Central memory CD4-positive, alpha-beta T cell (primary cell): ENCODE measurements at places on chromosomes 5 and 9.

DNA sequence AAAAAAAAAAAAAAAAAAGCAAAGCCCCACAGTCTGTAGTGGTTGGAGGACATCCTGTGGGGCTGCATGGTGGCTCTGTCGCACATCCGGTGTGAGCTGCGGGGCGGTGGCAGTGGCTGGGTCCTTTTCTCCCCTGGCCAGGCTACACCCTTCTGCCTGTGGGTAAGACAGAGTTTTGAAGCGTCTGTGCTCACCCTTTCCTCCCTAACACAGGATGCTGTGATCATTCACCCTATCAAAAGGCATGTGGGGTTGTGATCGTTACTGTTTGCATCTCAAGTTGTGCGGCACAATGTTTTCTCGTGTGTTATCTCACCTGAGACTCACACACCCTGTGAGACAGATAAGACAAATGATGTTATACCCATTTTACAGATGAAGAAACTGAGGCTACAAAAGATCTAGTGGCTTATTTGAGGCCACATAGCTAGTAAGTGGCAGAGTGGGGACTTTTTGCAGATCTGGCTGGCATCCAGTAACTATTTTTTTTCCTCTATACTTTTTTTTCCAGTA, 17.5 kb downstream of the IRF1 start:
- peak; percentile 96 for DNase-seq

DNA sequence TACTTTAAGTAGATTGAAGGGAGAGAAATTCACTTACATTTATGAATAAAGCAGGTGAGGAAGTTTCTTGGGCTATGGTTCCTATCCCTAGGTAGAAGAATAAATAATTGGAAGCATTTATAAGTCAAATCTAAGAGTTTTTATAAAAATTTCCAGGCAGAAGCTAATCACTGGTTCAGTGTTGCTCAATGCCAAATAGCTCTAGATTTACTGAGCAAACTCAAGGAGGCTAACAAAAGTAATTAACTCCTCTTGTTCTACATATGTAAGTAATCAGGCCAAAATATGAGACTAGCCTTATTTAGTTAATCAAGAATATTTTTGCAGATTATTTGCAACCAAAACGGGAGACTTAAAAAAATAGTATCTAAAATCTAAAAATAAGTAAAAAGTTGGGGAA, 472.3 kb downstream of the PLK2 start:
- DNase-seq: no peak

DNA sequence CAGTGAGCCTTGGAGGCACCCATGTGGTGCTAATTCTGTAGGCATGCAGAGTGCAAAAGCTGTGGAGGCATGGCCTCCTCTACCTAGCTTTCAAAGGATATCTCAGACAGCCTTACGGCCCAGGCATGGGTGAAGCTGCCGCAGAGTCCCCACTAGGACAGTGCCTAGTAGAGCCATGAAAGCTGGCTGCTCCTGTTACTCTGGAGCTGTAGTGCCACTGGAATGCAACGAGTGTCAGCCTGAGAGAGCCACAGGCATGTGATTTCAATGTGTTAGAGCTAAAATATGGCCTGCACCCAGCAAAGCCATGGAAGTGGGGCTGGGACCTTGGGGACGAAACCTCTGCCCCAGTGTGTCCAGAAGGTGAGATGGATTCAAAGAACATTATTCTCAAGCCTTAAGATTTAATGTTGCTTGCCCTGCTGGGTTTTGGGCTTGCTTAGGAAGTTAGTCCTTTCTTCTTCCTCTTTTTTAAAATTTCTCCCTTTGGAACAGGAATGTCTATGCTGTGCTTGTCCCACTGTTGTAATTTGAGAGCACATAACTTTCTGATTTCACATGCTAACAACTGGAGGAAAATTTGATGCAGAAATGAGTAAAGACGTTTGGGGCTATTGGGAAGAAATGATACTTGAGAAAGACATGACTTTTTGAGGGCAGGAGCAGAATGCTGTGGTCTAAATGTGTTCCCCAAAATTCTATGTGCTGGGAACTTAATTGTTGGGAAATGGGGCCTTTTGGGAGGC, 298.4 kb downstream of the PSAT1 start:
- DNase-seq: no peak

DNA sequence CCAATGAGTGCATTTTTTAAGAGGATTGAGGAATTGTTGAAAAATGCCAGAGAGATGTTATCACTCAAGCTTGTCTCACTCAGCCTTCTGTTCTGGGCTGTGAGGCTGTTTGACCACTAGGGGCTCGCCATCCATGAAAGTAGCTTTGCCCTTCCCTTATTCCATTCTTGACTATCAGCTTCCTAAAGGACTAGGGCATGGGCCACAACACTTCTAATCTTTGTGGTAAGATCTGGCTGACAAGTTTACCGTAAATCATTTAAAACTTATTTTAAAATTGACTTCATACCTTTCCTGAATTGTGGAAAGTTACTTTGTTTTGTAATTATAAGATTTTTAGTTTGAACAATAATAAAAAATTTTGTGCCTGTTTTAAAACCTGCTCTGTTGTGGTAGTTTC, 49.5 kb downstream of the TJP2 start:
- DNase-seq: no peak

DNA sequence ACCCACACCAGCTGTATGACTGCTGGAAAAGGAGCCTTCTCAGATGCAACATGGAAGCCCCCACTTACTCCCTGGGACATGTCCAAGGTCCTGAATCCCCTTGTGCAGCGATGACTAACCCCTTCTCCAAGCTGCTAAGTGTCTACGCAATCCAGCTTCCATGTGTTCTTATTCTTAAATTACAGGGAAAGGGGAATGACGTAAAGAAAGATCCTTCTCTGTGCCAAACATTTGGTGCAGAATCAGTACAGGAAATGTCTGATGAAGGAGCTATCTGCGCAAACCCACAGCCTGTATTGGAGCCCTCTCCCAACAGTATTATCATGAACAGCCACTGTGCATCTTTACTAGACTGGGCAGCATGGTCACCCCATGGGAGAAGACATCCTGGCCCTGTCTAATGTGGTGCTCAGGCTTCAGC, 183.2 kb downstream of the FRMD3 start:
- DNase-seq: no peak

GRCh38 chr9:38289236-38289865, 103.2 kb upstream of the ALDH1B1 start:
- no peak for DNase-seq

GRCh38 chr5:9149988-9150387, 395.9 kb downstream of the SEMA5A start:
- DNase-seq: no peak

- no peak for DNase-seq
Measured at GRCh38 chr9:18275313-18275990, 198.5 kb upstream of the ADAMTSL1 start.

DNA sequence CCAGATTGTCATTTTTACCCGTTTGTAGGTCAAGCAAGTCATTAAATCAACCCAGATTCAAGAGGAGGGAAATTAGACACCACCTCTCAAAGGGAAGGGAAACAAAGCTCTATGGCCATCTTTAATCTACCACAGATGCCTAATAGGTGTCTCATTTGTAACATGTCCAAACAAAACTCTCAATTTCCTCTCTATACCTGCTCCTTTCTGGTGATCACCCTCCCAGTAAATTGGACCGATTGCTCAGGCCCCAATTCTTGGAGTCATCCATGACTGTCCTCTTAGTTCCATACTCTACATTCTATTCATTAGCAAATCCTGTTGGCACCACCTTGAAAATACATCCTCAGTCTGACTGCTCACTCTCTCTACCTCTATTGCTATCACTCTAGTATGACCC, 22.1 kb upstream of the UGCG start:
- DNase-seq: no peak

DNA sequence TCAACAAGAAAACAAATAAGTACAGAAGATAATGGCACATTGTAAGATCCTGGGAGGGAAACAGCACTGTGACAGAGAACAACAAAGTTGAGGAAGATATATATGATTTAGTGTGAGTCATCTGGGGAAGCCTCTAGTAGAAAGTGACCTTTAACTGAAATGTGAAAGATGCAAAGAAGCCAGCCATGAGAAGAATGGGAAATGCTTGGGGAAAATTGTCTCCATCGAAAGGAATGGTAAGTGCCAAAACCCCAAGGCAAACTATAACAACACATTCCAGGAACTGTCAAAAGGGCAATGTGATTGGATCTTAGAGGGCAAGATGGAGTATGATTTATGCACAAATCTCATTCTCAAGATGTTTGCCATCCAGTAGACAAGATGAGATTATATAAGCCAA, 537.8 kb upstream of the BRINP1 start:
- DNase-seq: no peak

- DNase-seq: peak; percentile 79
Measured at GRCh38 chr5:143434261-143435209, 31.0 kb upstream of the NR3C1 start.

- DNase-seq: no peak
Measured at GRCh38 chr9:72734631-72735030, 213.2 kb downstream of the TMC1 start.

DNA sequence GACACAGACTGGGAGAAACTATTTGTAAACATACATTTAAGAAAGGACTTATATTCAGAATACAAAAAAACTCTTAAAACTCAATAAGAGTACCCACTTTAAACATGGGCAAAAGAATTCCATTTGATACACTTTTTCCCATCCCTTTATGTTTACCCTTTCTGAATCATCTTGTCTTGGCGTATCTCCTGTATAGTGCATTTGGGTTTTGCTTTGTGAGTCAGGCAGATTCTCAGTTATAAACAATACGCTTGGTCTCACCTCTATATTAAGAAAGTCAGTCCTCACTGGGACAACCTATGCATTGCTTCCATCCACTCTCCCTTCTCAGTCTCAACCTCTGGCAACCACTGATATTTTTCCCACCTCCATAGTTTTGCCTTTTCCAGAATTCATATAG, 27.3 kb upstream of the ADAMTS6 start:
- no peak for DNase-seq

- DNase-seq: no peak
Measured at GRCh38 chr5:143063175-143063970, 293.2 kb downstream of the ARHGAP26 start.

DNA sequence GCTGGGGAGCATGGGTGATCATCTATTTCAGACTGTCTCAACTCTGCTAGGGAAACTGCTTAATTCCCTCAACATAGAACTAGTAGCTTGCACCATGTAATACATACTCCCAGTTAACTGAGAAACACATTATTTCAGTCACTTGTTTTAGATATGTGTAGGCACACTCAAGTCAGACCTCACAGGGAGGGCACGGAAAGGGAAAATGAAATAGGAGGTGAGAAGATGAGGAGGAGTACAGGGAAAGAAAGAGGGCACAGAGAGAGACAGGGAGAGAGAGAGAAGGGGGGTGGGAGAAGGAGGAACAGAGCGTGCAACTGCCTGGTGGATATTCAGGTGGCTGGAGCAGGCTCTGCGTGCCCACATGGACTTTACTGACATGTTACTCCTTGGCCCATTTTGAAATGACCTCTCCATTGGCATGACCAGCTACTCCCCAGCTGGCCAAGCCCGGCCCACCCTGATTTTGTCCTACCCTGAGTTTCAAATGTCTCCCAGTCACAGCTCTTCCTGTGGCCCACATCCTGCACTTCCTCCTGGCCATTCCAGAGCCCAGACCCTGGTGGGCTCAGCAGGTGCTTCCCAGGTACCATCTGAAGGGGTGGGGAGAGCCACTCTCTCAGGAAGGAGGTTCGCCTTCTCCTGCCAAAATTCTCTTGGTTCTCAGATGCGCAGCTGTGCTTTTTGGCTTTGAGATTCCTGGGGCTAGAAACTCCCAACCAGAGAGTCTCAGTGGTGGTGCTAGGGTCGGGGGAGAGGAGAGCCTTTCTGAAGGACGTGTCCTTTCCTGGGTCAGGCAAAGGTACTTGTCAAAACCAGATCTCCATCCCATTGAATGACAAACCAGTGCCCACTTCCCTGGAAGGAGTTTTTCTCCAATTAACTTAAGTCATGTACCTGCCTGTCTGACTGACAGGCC, 229.4 kb downstream of the FSTL4 start:
- no peak for DNase-seq

GRCh38 chr9:116178481-116179211, 25.1 kb downstream of the PAPPA start:
- no peak for DNase-seq

DNA sequence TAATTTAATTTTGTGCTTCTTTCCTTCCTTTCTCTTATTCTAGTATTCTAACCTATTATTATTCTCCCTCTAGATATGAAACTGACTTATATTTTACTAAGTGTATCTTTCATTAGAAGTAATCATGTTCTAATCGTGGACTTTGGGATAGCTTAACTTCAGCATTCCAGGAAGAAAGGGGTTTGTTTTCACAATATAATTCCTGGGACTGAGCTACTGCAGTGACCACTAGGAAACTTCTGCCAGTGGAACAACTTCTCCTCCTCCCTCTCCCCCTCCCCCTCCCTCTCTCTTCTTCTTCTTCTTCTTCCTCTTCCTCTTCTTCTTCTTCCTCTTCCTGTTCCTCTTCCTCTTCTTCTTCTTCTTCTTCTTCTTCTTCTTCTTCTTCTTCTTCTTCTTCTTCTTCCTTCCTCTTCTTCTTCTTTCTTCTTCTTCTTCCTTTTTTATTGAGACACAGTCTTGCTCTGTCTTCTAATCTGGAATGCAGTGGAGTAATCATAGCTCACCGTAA, 127.9 kb downstream of the NNT start:
- no peak for DNase-seq

GRCh38 chr9:16784002-16784401, 86.5 kb downstream of the BNC2 start:
- DNase-seq: no peak

DNA sequence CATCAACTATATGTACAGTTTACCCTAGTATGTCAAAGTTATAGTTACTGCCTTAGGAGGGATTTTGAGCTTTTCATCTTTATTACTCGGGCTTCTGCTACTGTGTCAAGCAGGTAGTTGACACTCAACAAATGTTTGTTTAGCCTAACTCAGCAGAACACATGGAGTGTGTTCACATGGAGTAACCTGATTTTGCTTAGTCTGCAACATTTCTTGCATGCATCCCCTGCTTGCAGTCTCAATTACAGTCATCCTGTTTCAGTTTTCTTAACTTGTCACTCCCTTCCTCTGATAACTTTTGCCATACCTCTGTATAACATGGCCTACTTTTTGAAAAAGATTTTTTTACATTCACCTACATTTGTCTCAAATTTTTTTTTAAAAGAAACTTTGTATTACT, 135.5 kb downstream of the NMUR2 start:
- no peak for DNase-seq

GRCh38 chr5:104048231-104048630, 485.6 kb upstream of the NUDT12 start:
- DNase-seq: no peak

GRCh38 chr5:141657937-141658545, 6.8 kb upstream of the FCHSD1 start:
- no peak for DNase-seq
